Esophagus squamous epithelium (tissue), 5 donors: ENCODE measurements at places on chromosomes 7 and 10.

DNA sequence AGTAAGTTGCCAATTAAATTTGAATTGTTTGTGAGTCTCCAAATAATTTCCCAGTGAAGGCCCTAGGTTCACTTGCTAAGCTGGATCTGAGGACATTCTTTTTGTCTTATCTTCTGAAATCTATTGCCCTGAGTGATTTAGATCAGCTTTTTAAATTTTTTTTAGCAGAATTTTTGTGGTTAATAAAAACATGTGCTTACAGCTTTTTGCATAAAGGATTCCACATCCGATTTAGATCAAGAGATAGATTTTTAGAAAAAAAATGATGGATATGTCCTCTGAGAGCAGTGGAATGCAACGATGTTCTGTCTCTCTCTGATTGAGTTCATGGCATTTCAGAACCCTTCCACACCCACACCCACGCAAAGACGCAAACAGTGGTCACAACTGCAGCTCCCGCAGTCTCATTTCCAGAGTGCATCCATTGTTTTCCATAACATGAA lies 358.8 kb downstream of the SUGCT start:
- DNase-seq, result no peak

GRCh38 chr10:133105686-133106390 lies 18.1 kb downstream of the ADGRA1 start:
- DNase-seq, result no peak

DNA sequence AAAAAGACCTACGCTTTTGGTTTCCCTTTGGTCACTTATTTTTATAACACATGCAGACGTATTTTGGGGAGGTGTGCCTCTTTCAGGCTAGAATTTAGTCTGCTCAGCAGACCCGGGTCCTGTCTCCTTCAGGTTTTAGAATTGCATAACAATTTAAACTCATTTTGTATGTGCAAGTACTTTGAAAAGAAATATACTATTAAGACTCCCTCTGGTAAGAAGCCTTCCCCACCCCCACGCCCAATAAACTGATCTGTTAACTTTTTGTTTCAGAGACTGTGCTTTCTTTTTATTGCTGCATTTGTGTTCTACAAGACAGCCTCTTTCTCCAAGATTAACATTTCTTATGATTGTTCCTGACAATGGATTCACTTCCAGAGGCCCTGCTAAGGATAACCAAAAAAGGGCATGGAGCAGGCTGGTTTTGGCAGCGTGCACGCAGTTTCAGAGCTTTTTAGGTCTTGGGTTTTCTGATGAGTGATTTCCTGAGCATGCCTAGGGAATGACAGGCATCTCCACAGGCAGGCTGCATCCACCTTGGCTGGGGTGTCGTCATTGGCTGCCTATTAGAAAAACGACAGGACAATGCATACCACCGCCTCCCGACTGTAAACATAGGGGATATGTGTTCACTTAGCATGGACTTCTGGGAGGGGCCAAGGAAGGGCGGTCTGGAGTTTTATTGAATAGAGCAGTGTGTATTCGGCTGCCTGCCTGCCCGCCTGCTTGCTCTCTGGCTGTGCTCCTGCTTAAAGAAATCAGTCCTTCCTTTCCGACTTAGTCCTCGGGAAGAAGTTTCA lies at the start of gene CALD1:
Gene CALD1, plus strand, starts transcription at position 694 of the 800 bp plus-strand sequence. CDS start 88,100 bp downstream, outside the sequence.
- DNase-seq, result no peak

DNA sequence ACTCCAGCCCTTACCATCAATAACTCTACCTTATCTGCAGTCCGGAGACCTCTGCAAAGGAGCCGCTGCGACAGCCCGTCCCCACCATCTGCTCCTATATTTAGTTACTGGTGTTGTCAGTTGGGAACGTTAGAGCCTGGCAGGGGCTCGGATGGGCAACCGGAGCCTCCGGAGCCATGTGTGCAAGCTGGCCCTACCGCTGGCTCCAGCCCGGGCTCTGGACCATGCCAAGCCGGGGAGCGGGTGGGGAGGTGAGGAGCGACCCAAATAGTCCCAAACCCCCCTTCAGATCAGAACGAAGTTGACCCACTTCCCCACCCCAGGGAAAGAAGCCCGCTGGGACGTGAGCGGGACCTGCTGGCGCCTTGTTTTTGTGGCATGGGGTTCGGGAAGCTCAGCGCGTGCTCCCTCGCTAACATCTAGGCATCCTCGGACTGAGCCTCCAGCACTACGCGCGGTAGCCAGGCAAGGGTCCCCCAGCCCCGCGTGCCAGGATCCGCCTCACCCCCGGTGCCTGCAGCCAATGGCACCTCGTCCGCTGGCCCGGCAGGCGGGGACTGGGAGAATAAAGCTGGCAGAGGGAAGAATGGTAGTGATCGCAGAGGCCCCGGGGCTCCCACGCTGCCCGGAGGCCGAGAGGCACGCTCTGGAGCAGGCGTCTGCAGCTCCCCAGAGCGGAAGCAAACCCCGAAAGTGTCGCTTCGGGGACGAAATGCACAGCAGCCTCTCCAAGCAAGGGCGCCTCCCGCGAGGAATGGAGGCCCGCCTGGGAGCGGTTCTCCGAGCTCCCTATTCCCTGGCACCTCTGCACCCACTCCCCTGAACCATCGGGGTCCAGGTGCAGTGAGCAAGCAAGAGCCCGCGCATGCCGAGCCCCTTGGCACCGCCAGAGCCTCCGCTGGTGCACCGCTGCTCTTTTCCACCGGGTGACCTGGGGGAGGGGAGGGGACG lies 679 bp downstream of the LRRC20 start:
- no peak for DNase-seq

- no peak for DNase-seq
Observed at GRCh38 chr10:15385552-15386455, 14.7 kb upstream of the FAM171A1 start.

DNA sequence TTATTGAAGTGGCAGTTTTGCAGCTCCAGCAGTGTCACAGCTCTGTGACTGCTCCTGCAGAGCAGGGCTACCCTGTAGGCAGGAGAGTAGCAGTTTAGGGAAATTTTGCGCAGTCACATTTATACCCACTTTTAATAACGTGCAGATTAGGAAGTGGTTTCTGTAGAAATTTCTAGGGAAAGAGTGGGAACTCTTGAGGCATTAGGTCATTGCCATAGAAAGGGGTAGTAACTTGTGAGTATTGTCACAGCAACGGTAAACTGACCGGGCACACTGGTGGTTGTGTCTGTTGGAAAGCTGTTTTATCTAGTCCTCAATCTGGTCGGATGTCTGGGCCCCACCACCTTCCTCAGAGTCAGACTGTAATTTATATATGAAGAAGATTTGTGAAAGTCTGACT lies 51.9 kb downstream of the CDC14C start:
- no peak for DNase-seq
